ENCODE measurements at places on chromosomes 5 and 9.

- peak; percentile 81 for DNase-seq
Observed at GRCh38 chr5:134451936-134452505, 40.3 kb upstream of the CDKN2AIPNL start.

- DNase-seq = peak; percentile 31
Observed at GRCh38 chr5:56415356-56415765, 182.2 kb upstream of the ANKRD55 start.

DNA sequence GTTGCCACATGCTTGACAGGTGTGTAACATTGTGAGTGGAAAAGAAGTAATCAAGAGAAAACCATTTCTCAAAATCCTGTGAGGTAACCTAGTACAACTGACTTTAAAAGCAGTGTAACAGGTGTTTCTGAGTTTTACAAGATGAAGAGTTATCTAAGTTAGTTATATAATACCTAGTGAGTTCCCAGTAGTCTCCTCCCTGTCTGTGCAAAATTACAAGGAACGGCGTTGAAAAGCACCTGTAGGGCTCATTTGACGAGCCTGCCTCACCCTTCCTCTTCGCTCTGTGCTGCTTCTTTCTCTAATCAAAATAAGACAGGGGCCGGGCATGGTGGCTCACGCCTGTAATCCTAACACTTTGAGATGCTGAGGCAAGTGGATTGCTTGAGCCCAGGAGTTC, 132.9 kb upstream of the SLC30A5 start:
- no peak for DNase-seq

- no peak for DNase-seq
Observed at GRCh38 chr5:78573318-78573717, 75.3 kb downstream of the LHFPL2 start.

- no peak for DNase-seq
Observed at GRCh38 chr5:156481741-156482140, 154.8 kb downstream of the SGCD start.
